HTR-8/SVneo (cell line): ENCODE measurements at places on chromosomes 6 and 20.
A peak's percentile ranks its signal among the peaks of the same experiment; 100 is the strongest.

- no peak for DNase-seq
Measured at GRCh38 chr20:53767206-53767930, 173.7 kb upstream of the ZNF217 start.

DNA sequence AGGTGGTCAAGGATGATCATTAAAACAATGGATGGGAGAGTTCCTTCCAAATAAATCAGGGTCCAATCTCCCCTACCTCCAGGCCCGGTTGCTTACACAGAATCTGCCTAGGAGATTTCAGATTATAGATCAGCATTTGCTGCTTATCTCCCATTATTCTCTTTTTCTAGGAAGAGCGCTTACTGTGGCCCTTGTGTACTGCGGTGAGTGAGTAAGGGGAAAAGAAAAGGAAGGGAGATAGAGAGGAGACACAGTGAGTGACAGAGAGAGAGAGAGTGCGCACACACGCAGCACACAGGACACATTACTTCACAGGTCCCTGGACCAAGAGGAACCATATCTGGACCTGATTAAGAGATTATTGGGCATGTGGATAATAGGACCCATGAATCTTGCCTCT, 6.2 kb downstream of the LATS1 start:
- DNase-seq, result no peak

DNA sequence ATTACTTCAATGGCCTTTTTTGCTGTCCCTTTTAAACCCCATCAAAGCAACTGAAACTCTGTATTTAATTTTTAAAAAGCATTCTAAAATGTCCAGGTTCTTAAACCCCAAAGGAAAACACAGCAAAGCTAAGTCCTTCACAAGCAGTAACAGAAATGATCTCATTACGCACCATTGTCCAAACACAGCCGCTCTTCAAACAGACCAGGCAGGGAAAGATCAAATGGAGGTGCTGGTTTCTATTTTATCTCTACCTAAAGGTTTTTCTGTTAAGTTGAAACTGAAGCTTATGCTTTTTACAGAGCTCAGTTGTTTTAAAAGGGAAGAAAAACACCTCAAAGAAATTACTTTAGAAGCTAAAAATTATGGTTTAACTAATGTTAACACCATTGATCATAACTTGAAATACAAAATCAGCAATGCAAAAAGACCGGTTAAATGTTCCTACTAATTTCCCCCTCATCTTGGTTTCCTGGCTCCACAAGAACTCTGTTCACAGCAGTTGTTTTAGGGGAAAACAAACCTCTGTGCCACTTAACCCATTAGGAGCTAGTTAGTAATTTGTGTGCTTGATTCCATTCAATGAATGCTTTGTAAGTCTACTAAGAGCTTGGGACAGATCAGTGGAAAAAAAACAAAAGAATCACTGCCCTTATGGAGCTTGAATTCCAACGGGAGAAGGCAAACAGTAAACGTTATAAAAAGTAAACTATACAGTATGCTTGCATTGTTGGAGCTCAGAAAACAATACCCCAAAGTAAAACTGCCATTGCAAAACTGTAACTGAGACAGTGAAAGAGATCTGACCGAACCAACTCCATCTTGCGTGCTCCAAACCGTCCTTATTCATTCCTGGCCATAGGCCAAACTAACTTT, 87.4 kb downstream of the CD24 start:
- DNase-seq, result no peak

DNA sequence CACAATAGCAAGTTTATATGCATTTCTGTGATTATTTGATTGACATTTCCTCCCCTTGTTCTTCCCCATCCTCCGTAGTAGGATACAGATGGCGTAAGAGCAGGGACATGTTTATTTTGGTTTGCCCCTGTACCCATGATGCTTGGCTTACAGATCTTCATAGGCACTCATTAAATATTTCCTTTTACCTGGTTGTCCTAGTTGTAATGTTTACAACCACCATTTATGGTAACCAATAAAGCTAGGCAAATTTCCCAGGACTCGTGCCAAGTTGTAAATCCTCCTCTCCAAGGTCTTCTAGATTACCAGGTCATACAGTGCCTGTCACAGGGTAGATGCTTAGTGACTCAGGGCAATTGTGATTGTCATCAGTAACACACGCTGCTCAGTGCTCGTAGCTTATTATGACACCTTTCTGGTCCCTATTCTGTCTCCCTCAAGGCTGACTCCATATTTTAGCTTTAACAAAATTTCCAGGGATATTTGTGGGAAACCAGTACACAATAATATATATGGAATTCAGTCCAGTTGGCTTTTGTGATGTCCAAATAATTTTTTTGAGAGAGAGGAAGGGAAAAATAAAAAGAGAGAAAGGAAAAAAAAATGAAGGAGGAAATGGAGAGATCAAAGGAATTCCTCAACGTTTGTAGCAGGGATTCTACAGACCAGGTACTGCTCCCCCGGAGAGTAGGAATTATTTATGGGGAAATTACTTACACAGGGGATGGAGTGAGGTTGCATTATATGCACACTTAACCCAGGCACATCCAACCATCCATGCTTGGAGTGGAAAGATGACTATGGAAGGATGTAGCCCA, 24.6 kb downstream of the CYP24A1 start:
- no peak for DNase-seq

DNA sequence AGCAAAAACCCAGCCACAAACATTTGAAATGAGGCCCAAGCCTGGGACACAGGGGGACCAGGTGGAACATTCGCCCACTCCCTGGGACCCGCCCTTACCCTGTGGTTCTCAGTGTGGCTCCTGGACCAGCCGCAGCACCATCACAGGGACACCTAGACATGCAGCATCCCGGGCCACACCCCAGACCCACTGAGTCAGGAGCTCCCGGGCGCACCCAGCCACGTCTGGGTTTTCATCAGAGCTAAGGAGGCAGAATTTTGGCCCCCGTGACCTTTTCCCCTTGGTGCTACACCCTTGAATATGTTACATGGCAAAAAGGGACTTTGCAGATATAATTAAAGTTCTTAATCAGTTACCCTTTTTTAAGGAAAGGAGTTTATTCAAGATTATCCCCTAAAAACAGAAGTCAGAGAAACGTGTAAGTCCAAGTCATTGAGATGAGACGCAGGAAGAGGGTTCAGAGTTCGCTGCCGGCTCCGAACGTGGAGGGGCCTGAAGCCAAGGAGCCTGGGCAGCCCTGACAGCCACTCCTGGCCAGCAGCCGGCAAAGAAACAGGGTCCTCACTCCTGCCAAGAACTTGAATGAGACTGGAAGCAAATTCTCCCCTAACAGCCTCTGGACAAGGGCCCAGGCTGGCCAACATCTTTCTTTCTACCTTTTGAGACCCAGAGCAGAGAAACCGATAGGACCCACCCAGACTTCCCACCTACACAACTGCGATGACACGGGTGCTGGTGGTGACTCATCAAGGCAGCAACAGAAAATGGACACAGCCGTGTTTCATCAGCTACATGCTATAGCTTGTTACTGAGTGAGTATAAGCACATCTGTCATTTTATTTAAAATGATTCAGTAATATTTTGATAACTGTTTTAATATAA, 25.3 kb downstream of the BFSP1 start:
- DNase-seq, result no peak

GRCh38 chr6:6518631-6519427, 69.7 kb upstream of the LY86 start:
- no peak for DNase-seq

DNA sequence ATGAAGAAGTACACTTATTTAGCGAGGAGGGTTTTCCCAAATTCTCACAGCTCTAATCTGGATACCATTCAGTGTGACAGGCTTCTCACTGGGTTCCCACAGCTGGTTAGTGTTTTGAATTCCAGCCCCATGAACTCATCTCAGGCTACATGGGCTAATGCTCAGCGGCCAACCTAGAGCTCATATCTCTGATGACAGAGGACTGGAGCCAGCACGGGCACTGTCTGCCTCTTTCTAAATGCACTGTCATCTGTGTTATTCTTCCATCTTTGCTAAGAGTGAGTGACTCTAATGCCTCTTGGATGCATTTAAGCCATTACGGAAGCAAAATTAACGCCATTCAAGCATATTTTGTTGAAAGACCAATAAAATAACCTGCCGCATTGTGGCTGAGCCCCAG, 308.9 kb upstream of the JAG1 start:
- DNase-seq, result peak; percentile 51

GRCh38 chr20:52921340-52921739, 50.8 kb upstream of the TSHZ2 start:
- no peak for DNase-seq

- DNase-seq, result no peak
Measured at GRCh38 chr6:78308025-78308424, 559.3 kb upstream of the IRAK1BP1 start.

GRCh38 chr6:82260997-82261732, 13.6 kb upstream of the IBTK start:
- DNase-seq, result no peak
